ENCODE measurements at places on chromosomes 1 and 21. TPM values are rescaled to one million over a fixed set of nuclear protein-coding genes. Genes with fewer than 3 reads are reported as not detected.

The INTS3 gene
- 31.5 TPM for total RNA-seq

DNA sequence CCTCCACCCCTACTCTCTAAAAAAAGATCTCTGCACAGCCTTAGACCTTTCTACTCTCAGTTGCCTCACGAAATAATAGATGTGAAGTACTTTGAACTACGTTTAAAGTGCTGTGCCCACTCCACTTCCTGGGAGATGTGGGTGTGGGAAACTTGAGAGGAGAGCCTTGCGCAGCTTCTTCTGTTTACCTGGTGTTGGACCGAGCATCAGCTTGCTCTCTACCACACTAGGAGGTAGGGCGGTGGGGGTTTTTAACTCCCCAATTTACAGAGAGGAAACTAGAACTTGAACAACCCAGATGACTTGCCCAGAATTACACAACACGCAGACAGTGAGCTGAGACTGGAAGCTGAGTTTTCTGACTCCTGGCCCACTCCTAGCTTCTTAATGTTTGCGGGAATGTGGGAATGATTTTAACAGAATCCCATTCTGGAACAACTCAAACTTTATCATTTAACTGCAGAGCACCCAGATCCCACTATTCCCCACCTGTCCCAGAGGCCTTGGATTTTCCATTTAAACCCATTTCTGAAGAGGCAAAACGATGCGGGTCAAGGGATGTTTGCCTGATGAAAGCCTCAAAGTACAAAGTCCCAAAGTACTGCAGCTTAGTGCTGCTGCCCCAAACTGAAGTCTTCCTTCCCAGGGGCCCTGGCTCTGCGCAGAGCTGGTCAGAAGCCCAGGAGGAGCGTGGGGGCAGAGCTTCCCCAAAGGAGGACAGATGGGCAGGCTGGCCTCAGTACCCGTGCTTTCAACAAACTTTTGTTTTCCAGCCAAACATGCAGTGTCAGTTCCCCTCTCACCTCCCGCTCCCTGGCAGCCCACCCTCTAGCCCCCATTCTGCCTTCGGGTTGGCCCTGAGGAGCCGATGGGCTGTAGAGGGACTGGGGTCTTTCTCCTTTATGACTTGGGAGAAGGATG, 19.0 kb downstream of the BTG2 start:
- DNase-seq, result no peak

GRCh38 chr1:227131193-227131592, 187.1 kb downstream of the CDC42BPA start:
- DNase-seq, result no peak

GRCh38 chr1:47912756-47913155, 84.4 kb downstream of the TRABD2B start:
- no peak for DNase-seq

DNA sequence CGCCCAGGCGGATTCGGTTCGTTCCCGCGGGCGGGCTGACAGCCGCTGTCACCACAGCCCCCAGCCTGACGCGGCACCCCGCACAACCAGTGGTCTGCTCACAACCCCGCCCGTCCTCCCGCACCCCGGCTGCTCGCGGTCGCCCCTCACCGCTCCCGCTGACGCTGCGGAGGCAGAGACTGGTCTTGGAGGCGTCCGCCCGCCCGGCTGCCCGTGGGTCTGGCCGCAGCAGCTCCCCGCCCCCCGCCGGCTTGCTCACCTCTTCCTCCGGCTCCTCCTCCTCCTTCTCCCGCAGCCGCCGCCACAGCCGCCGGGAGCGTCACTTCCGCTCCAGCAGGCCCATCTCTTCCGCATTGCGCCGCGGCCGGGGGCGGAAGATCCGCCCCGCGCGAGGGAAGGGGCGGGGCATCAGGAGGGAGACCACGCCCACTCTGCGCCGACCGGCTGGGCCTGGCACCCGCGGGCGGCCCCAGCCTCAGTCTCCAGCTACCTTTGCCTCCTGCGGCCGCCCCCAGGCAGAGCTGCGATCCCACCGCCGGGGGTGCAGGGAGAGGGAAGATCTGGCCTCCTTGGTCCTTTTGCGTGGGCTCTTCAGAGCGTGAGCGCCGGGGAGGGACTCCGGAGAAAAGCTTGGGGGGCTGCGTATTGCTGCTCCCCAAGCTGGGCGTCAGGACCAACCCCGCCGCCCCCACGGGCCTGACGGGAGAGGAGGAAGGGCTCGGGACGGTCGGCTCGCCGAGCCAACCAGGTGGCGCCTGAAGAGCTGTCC, at the start of gene SYNJ1:
TSS of gene SYNJ1 (minus strand) at position 327 of the 769 bp plus-strand sequence. CDS start 1,118 bp downstream, outside the sequence.
- DNase-seq, result peak; percentile 95

The ASPM gene
- 0.39 TPM for total RNA-seq

DNA sequence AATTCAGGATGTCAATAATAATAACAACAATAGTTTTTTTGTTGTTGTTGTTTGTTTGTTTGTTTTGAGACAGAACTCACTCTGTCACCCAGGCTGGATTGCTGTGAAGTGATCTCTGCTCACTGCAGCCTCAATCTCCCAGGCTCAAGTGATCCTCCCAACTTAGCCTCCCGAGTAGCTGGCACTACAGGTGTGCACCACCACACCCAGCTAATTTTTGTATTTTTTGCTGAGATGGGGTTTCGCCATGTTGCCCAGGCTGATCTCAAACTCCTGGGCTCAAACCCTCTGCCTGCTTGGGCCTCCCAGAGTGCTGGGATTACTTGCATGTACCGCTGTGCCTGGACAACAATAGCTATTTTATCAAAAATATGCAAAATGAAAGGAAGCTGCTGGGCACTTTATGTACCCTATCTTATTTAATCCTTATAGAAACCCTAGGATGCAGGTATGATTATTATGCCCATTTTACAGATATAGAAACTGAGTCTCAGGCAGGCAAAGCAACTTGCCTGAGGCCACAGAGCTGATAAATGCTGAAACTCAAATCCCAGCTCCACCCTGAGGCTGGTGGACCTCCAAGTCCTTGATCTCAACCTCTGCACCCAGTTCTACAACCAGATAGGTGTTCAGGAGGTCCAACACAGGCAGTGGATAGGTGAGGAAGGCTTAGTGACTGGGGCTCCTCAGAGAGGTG, 57.4 kb upstream of the CTPS1 start:
- DNase-seq, result no peak

GRCh38 chr1:5620997-5621396, 371.2 kb downstream of the NPHP4 start:
- no peak for DNase-seq

The DCDC2B gene
- total RNA-seq, result not detected

DNA sequence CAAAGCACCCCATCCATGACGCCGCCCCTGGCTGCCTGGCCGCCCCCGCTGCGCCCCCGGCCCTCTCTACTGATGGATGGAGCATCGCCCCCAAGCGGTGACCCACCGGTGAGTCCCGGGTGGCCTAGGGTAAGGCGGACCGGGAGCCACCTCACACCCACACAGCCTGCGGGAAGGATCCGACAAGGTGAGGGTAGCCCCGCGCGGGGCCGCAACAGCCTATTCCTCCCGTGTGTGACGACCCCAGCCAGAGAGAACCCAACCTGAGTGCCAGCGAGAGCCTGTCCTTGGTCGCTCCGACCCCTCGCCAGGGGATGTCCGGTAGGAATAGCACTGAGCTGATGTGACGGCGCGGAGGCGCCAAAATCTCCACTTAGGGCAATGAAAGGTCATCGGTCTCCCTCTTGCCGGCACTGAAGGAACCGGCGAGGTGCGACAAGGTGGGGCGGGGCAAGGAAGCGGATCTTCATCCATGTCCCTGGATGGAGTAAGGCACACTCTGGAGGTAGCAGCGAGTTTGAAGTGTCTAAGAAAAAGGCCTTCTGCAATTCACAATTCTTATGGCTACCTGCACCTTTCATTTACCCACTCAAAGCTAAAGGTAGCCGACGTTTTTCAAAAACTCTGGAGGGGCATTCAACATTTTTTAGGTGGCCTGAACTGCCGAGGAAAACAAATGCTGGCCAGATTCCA, 19.7 kb upstream of the CHIA start:
- peak; percentile 11 for DNase-seq

The VCAM1 gene
- total RNA-seq, result 7.8 TPM

- no peak for DNase-seq
Observed at GRCh38 chr1:198300451-198300850, 143.7 kb downstream of the NEK7 start.

GRCh38 chr1:15882665-15883064, 35.2 kb downstream of the SPEN start:
- DNase-seq, result no peak

The RSPO1 gene
- total RNA-seq, result 0.10 TPM

The TAF12 gene
- 24.7 TPM for total RNA-seq

DNA sequence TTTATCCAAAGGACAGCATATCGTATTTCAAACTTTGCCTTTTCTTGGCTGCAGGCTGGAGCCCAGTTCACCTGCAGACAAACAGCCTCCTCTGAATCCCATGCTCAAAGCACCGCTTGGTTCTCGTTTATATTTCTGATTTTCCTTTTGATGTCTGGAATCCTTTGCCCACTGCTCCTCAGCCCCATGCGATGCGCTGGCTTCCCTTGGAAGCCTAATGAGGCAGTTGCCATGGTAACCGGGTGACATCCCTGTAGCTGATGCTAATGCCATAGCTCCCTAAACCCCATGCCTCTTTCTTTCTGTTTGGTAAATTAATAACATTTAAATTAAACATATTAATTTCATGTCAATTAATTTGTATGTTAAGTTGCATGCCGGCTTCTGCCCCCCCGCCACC, 327.1 kb downstream of the PRDM2 start:
- DNase-seq, result no peak

The LYPD8 gene
- not detected for total RNA-seq

The CRB1 gene
- total RNA-seq, result 0.42 TPM

- DNase-seq, result no peak
Observed at GRCh38 chr1:60731321-60731720, 351.0 kb upstream of the NFIA start.

GRCh38 chr1:201774224-201774982, 54.6 kb upstream of the IPO9 start:
- no peak for DNase-seq

- no peak for DNase-seq
Observed at GRCh38 chr1:33637846-33638440, 165.5 kb downstream of the ZSCAN20 start.

DNA sequence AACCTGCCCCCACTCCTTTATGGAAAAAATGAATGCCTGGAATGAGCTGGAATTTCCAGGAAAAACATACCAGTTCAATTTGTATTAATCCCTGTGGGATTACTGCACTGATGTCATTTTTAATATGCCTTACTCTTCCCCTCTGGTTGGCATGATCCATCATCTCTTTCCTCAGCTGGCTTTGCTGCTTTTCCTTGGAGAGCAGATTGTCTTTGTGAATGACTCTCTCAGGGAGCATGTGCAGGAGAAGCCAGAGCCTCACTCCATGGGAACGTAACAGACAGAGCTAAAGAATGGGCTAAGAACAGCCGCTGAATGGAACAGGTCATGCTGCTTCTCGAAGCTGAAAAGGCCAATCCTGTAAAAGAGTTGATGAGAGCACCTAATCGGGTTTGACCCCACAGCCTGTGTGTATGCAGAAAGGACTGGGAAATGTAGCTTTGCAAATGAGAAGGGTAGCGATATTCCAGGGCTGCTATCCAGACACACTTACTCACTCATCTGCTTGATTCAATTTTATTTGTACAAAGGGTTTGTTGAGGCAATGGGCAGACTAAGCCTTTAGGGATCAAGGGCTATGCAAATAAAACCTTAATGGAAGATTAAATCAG, 20.7 kb downstream of the PHC2 start:
- no peak for DNase-seq

DNA sequence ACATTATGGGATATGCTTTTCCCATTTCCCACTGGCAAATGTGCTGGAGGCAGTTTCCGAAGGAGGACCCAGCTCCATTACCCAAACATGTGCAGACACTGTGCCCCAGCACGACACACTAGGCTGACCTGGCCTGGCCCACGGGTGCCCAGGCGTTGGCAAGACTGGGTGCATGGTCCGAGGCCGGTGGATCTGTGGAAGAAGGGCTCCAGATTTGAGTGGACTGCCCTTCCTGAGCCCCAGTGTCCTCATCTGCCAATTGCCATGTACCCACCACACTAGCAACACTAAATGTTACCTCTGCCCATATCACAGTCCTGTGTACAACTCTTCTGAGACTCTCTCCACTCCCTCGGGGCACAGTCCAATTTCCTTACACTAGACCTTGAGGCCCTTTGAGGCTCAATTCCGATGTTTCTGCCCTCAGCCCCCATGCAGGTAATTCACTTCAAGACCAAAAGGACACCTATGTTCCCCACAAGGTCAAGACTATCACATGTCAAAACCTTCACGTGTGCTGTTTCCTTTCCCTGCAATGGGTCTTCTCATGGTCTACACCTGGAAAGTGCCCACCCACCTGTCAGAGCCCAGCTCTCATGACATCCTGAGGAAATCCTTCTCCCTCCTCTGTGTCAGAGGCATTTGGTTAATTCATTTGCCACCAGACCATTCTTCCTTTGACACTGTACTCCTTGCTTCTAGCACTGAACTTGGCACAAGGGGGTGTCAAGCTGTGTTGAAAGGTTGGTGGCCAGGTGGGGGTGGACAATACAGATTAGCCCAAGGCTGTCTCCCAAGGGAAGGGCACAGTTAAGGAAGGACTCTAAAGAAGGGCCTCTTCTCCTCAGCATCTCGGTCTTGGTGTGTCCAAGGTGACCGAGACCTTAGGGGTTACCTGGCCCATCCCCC, 124.9 kb downstream of the DMRTB1 start:
- no peak for DNase-seq

DNA sequence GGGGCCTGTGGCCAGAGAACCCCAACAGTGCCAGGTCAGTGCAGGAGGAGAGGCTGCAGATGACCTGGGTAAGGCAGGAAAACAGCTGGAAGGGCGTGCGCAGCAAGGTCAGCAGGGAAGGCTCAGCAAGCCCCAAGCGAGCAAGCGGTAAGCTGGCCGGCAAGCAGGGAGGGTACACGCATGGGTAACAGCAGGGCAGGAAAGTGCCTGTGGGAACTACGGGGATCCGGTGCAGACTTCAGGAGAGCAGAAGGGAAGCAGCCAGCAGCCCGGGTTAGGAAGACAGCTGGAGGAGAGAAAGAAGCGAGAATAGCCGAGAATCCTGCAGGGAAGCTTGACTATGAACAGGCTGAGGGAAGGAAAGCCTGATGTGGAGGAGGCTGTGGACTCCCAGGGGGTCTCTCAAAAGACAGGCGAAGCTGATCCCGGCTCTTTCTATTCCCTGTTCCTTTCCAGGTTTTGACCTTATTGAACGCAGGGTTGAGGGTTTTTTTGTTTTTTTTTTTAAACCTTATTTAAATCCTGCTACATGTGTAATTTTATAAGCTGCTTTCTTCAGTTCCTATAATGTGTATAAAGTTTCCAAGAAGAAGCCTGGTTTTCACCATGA, 20.9 kb downstream of the UMODL1 start:
- DNase-seq, result no peak

The CFAP45 gene
- 0.45 TPM for total RNA-seq

GRCh38 chr1:221664253-221664652, 77.6 kb downstream of the DUSP10 start:
- no peak for DNase-seq

DNA sequence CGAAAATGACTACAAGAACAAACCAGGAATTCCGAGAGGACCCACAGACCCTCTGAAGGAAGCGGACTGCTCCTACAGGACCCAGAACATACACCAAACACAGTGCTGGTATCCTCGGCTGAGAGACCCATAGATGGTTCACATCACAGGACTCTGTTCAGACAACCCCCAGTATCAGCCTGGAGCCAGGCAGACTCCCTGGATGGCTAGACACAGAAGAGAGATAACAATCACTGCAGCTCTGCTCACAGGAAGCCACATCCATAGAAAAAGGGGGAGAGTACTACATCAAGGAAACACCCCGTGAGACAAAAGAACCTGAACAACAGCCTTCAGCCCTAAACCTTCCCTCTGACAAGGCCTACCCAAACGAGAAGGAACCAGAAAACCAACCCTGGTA, 434.0 kb upstream of the NR5A2 start:
- no peak for DNase-seq

GRCh38 chr1:174276087-174276486, 116.8 kb downstream of the RABGAP1L start:
- DNase-seq, result no peak

GRCh38 chr1:205317311-205317917, 4.1 kb downstream of the NUAK2 start:
- DNase-seq, result peak; percentile 81
